Esophagus squamous epithelium (tissue), 5 donors: ENCODE measurements at places on chromosomes 7 and 10.

GRCh38 chr10:14369906-14370305 lies 39.2 kb upstream of the FRMD4A start:
- DNase-seq: no peak

DNA sequence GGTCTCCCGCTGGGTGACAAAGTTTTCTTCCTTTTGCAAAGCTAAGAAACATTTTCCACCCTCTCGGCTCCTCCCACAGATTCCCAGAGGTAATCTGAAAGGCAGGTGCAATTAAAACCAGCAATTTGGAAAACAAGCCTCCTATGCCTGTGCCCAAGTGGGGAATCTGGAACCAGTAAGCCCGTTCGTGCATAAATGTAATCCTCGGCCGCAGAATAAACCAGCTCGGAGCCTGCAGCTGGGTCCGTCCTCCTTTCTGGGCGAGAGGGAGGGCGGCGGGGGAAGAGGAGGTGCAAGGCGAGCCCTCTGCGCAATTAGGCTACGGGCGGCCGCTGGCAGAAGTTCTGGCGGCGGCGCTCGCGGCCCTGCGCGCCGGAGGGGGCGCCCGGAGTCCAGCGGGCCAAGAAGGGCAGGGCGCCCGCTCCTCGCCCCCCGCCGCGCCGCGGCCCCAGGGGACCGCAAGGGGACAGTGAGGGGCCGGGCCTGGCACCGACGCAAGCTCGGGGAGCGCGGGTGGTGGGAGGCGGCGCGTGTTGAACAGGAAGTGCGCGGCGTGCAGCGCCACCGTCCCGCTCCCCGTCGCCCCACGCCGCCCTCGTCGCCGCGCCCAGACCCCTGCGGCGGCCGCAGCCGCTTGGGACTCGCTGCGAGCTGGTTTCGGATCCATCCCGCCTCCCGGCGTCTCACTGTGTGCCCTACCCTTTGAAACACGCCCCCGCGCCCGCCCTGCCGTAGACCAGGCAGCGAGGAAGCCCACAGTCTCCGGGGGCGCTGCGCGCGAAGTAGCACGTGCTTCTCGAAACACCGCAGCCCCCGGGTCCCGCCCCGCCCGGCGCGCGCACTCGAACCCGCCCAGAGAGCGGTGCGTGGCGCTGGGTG lies at the start of gene PRKAG2:
PRKAG2 (minus strand) TSS at position 217 of the 879 bp plus-strand sequence. CDS start 495 bp downstream, outside the sequence.
- DNase-seq: peak; percentile 54

- DNase-seq: no peak
Measured at GRCh38 chr10:46311501-46311951, 24.7 kb downstream of the ANTXRL start.

DNA sequence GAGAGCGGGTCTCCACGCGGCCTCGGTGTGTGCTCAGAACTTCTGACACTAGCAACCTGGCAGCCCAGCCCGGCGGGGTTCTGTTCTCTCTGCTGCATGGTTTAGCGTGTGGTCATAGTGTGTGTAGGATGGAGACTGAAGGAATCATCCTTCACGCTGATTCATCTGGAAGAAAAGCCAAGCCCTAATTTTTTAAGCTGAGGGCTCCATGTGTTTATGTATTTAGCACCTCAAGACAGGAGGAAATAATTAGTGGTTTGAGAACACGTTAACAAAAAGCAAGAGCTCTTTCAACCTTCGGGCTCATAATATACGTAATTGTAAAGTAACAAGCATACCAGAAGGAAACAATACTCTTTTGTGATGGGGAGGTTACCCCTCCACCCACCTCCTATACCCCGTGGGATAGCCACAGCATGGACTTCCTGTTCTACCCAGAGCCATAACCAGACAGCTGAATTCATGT lies 504.6 kb upstream of the MKI67 start:
- DNase-seq: no peak

- DNase-seq: no peak
Measured at GRCh38 chr7:47153058-47153457, 428.9 kb downstream of the TNS3 start.

GRCh38 chr7:143487566-143487965 lies 9.9 kb downstream of the TAS2R41 start:
- DNase-seq: no peak

DNA sequence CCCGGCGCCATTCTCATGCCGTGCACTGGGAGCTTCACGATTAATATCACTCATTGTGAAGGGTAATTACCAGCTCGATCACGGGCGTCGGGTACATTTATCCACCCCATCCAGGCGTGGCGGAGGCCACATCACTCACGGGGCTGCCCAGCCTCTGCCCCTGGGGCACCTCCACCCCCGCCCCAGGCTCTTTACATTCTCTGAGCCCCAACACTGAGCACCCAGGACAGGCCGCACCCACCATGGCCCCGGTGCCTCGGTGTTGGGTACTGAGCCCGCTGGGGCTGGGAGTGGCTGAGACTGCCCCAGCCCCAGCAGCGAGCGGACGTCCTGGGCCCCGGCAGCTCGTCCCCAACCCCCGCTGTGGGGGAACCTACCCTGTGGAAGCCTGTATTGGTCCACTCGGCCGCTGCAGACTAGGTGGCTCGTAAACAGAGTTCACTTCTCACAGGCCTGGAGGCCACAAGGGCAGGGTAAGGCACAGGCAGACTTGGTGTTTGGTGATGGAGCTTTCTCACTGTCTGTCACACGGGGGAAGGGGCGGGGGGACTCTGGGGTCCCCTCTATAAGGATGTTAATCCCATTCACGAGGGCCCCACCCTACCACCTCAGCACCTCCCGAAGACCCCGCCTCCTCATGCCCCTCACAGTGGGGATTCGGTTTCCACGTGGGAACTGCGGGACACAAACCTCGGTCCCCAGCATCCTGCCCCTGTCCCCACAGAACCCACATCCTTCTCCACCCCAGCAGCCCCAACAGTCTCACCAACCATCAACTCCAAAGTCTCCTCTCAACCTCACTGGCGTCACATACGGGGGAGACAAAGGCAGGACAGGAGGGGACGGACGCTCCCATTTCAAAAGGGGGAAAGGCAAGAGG lies 184.1 kb downstream of the ELFN1 start:
- DNase-seq: no peak

DNA sequence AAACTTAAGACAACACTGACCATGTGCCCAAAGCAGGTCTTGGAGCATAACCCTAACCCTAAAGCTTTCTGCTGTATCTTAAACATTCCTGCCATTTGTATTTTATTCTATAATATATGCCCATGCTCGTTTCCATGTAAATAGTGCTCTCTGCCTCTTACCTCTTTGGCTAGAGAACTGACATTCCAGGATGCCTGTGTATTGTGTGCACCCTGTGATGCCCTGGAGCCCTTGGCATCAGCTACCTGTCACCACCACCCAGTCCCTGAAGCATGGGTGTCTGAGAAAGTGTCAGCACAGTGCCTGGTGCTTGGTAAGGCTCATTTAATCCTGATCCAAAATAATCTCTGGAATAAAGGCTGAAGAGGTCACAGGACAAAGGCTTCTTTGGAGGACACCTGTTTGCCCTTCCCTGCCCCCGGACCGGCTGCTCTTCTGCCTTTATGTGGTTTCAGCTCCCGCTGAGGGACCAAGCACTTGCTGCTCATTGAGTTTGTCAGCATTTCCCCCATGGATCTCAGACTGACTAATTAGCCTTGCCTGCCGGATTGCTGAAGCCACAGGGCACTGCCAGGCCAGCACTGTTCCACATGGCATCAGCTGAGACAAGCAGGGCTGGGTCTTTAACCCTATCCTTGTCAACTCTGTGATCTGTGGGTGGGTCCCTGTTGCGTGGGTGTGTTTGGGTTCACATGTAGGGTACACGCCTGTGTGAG lies 139.1 kb upstream of the SORCS3 start:
- no peak for DNase-seq

DNA sequence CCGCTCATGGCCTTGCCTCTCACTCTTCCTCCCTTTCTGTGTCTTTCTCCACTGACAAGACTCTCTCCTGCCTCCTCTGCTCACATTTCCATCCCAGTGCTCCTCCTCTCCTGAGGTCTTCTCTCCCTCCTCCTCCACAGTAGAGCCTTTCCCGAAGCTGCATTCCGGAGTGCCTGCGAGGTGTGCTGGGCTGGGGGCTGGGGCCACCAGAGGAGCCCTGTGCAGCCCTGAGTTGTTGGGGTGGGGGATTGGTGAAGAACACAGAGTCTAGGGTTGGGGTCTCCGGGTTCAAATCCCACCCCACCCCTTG lies 76.4 kb downstream of the ZMIZ1 start:
- DNase-seq: no peak

- no peak for DNase-seq
Measured at GRCh38 chr7:92835261-92835850, 1.0 kb downstream of the CDK6 start.

DNA sequence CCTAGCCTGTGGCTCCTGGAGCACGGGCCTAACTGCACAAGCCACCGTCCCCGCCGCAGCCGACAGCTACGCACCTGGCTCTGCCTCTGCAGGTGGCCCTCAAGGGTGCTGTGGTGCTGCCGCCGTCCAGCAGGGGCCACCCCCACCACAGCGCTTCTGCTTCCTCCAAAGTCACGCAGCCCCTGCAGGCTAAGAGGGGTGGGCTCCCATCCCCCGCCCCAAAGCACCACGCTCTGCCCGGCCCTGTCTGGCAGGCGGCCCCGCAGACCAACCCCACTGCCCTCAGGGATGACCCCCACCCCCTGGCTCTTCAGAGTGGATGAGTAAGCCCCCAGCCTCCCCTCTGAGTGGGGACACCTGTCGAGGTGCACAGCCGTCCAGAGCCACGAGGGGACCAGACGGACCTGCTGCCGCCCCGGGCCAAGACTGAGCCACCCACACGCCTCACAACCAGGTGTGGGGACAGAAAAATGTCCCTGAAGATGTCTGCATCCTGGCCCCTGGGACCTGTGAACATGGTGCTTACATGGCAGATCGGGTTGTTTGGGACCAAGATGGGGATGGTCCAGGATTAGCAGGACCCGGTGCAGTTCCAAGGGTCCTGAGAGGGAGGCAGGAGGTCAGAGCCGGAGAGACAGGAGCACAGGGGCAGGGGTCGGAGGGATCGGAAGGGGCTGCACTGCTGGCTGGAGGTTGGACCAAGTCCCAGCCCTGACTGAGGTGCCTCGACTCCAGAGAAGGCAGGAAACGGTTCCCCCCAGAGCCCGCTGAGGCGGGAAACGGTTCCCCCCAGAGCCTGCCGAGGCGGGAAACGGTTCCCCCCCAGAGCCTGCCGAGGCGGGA lies 9.0 kb upstream of the ADAP1 start:
- DNase-seq: no peak

- no peak for DNase-seq
Measured at GRCh38 chr7:77757589-77757988, 40.6 kb downstream of the TMEM60 start.

- no peak for DNase-seq
Measured at GRCh38 chr7:28677668-28678067, 265.4 kb downstream of the CREB5 start.
